ENCODE measurements at places on chromosomes 2 and 18.
A peak's percentile ranks its signal among the peaks of the same experiment; 100 is the strongest.

- DNase-seq = no peak
Measured at GRCh38 chr2:133936601-133937000, 317.3 kb upstream of the MGAT5 start.

- DNase-seq = no peak
Measured at GRCh38 chr2:86413296-86414094, 27.7 kb upstream of the KDM3A start.

DNA sequence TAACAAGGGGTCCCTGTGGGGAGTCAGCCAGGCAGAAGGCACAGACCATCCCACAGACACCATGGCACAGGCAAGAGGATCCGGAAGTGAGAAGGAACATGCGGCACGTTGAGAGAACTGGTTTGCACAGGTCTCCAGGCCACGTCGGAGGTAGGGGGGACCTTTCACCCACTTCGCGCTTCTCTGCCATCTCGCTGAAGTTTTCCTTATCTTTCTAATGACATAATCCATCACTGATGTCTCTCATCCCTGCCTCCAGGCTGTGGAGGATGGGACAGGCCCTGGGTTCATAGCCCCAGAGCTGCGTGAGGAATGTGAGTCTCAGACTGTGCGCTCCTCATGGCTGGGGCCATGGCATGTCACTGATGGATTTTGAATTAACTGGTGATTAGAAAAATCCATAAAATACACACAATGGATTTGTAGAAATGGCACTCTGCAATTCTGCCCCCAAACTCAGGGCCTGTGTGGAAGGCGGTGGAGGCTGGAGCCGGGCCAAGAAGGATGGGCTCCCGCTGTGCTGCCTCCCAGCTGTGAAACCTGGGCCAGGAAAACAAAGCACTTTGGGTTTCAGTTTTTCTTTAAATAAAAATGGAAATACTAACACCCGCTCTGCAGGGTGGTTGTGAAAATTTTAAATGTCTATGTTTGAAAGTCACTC, 113.3 kb upstream of the ALKAL2 start:
- DNase-seq = peak; percentile 41

DNA sequence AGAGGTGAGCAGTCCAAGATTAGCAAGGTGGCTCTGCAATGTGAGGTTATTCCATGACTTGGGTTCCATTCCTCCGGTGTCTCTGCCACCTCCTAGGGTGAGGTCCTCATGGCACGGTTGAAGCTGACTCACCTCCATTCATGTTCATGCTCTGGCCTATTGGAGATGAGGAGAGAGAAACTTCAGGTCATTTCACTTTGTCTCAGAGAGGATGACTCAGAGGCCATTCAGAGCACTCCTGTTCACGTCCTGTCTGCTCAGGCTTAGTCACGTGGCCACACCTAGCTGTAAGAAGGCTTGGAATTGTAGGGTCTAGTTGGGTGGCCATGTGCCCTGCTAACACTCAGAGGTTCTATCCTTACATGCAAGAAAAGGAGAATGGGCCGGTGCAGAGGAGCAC, 67.5 kb upstream of the MBOAT2 start:
- DNase-seq = no peak

DNA sequence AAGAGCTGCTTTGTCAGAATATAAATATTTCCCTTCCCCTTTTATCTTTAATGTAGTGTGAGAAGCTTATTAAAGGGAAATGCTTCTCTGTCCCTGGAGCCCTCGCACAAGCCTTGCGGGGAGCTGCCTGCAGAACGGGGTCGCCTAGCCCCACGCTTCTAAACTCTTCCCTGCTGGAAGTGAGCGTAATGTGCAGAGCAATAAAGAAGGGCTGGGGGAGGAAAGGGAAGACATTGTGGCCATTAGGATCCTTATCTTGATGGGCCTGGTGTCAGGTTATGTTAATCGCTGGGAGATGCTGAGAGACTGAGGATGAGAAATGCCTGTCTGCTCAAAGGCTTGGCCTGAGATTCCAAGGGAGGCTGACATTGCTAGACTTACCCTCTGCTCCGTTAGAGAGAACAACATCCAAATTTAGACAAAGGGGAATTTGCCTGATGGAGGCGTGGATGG, 18.9 kb upstream of the FZD7 start:
- DNase-seq = no peak

DNA sequence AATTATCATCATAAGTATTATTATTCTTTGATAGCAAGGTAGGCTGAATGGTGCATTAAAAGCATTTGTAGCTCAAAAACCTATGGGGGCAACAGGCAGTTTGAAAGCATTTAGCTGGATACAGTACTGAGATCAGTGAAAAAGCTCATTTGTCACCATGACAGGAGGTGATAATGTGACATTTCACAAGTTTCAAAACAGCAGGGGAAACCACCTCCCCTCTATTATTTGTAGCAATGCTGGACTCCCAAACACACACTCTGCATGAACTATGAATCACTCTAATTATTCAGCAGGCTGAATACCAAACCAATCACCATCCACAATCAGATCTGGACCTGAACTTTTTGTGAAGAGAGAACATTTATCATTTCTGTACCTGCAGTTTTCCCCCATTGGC, 63.4 kb downstream of the MYO5B start:
- DNase-seq = no peak

DNA sequence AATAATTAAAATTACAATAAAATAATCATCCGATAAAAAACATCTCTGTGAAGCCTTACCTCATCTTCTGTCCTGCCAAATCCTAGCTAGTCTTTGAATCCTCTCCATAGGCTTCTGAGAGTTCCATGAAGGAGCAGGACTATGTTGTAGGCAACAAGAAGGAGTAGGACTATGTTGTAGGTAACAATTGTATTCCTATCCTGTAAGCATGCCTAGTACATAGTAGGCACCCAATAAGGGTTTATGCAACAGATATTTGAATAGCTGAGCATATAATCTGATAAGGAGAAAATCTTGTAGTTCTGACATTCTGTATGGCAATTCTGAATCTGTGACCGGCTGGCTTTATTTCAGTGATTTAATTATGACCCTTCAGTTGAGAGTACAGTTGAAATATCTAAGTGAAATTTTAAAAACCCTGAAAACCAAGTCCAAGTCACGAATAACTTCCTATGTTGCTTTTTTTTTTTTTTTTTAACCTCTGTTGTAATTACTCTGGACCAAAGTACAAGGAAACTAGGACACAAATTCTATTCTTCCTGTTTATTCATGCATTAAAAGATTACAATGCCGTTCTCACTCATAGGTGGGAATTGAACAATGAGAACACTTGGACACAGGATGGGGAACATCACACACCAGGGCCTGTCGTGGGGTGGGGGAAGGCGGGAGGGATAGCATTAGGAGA, 27.8 kb downstream of the VWA3B start:
- no peak for DNase-seq

DNA sequence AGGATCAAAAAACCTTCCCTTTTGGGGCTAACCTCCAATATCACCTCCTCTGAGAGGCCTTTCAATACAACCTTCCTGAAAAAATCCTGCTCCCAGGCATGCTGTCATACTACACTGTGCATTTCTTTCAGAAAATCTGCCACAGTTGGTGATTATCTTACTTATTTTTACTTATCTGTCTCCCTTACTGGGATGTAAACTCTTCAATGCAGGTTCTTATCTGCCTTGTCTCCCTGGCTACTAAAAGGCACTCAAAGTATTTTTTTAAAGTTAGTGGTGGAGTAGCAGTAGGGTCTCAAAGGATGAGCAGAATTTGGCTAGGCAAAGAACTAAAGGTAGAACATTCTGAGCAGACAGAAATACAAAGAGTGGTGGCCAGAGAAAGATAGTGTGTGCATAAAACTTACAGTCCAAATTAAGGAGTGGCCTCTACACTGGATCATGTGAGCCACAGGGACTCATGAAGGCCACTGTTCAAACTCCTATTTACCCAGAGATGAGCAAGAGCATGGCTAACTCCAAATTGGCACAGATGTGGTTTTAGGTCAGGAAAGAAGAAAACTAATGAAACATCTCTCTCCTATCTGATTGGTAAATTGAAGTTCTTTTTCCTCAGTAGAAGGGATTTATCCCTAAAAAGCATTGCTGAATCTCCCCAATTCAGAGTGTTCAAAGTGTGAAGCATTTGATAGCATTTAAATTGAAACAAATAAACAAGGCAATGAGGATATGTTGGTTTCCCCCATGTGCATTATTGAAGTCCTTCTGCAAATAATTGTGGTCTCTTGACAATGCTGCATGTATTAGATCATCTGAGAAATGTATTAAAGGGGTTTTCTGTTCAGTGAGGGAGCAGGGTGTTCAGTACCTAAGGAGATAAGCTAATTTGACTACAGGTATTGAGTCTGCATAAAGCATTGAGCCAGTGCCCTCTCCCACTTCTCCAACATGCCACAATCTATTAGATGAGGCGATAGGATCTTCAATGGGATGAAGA, 285.5 kb downstream of the MREG start:
- DNase-seq = no peak

GRCh38 chr18:62979176-62979575, 263.8 kb downstream of the PHLPP1 start:
- DNase-seq = peak; percentile 16

DNA sequence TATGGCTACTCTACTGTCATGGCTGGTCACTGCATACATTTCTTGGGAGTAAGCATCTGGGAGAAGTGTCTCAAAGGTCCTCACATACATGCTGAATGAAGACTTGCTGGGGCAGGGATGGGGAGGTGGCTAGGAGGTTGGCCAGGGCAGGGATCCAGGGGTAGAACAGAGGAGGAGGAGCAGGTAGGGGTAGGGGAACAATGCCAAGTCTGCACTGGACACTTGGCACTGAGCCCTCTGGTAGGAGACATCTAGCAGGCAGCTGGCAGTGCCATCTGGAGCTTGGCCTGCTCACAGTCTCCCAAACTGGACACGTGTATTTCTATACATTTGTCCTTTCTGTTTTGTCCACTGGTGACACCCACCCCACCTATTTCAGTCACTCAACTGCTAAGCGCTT, 62.7 kb upstream of the REV1 start:
- no peak for DNase-seq
